ENCODE measurements at places on chromosomes 6 and 20. TPM values are rescaled to one million over a fixed set of nuclear protein-coding genes. Genes with fewer than 3 reads are reported as not detected.

DNA sequence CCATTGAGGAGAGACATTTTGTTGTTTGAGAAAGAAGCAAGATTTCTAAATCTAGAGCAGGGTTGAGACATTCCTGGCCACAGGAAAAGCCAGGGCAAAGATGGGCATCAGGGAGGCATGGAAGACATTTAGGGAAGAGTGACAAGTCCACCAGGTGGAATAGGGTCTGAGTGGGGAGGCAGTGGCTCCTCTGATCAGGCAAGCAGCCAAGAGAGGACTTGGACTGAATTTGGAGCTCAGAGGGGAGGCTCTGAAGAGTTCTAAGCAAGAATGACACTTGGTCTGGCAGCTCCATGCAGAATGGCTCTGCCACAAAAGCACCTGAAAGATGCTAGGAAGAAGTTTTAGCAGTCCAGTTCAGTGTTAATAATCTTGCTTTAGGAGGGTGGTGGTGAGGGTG, 120.8 kb downstream of the FYN start:
- H3K4me1 ChIP-seq, result peaks cover 86% of the 10 kb centered on the region
- peak overlapping the region; percentile 31 for H3K4me3 ChIP-seq
- no peaks in the 10 kb centered on the region for H3K27me3 ChIP-seq
- peaks cover 71% of the 10 kb centered on the region for H3K36me3 ChIP-seq
- H3K27ac ChIP-seq, result peak overlapping the region; percentile 95

DNA sequence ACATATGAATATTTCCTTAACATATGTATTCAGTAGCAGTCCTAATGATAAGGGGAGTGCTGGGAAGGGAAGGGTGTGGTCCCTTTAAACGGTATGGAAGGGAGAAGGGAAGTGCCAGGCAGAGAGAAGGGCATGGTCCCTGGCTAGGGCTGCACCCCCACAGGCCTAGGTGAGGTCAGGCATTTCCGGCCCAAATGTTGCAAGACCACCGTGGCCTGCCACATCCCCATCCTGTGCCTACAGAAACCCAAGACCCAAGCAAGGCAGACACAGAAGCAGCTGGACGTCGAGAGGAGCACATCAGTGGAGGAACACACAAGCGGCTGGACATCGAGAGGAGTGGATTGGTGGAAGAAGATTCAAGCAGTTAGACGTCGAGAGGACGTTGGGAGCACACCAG, 5.9 kb downstream of the RRAGD start:
- no peak for DNase-seq
- H3K27me3 ChIP-seq, result no peaks in the 10 kb centered on the region
- no peak overlapping the region for H3K4me3 ChIP-seq
- H3K27ac ChIP-seq, result no peak overlapping the region

The CGAS gene
- 37.2 TPM for total RNA-seq

DNA sequence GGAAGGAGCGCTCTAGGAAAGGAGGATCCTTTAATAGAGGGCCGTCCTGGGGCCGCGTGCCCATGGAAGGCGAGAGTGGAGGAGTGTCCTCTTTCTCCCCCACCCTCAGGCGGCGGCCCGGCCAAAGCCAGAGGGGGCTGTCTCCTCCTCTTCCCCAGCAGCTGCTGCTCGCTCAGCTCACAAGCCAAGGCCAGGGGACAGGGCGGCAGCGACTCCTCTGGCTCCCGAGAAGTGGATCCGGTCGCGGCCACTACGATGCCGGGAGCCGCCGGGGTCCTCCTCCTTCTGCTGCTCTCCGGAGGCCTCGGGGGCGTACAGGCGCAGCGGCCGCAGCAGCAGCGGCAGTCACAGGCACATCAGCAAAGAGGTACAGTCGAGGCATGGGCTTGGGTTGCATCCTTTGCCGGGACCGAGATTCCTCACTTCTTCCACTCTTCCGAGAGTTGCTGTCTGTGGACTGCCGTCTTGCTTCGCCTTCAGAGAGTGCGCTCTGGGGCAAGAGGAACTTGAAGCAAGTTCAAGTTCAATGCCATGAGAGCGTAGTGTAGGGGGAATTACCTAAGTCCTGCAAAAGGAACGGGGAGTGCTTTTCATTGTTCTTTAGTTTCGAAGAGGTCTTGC, at the start of gene LAMA2:
Gene LAMA2 (plus strand): TSS at position 148 of the 621 bp plus-strand sequence. CDS start 108 bp downstream, at position 256.
- no peak within 1 kb of the TSS for H3K4me3 ChIP-seq
- peaks cover 3% of the 10 kb centered on the region for H3K4me1 ChIP-seq
- DNase-seq, result no peak
- H3K27me3 ChIP-seq, result peaks cover 22% of the 10 kb centered on the region
- H3K36me3 ChIP-seq, result no peaks in the 10 kb centered on the region

GRCh38 chr6:35359744-35360348, 17.5 kb downstream of the PPARD start:
- H3K27me3 ChIP-seq, result no peaks in the 10 kb centered on the region
- DNase-seq, result no peak
- peaks cover 13% of the 10 kb centered on the region for H3K36me3 ChIP-seq
- H3K4me1 ChIP-seq, result peaks cover 27% of the 10 kb centered on the region
- H3K27ac ChIP-seq, result peak overlapping the region; percentile 5

GRCh38 chr20:51966296-51966971, 164.1 kb upstream of the SALL4 start:
- H3K36me3 ChIP-seq, result no peaks in the 10 kb centered on the region
- H3K27me3 ChIP-seq, result peaks cover 7% of the 10 kb centered on the region
- H3K4me1 ChIP-seq, result no peaks in the 10 kb centered on the region
- H3K4me3 ChIP-seq, result no peak overlapping the region
- peak; percentile 10 for DNase-seq

The CSTF1 gene
- total RNA-seq, result 56.6 TPM

The FKBP5 gene
- total RNA-seq, result 112 TPM

DNA sequence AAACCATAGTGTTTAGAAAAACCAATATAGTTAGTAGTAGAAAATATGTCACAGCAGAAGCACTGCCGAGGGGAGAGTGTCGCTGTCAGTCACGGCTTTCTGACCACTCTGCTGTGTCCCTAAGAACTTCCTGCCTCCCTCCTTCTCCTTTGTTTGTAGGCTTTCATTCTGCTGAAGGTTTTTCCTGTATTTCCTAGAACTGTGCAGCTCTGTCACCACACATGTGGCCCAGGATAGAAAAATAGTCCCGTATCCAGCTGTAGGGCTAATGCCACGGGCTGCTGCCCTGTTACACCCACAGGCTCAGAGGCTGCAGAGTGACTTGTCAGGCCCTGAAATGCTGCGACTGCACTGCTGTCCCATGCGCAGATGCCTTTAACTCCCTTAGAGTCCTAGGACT, 52.6 kb upstream of the SYNJ2 start:
- H3K27ac ChIP-seq, result no peak overlapping the region
- no peak overlapping the region for H3K4me3 ChIP-seq
- H3K27me3 ChIP-seq, result no peaks in the 10 kb centered on the region
- H3K36me3 ChIP-seq, result peaks cover 47% of the 10 kb centered on the region
- H3K4me1 ChIP-seq, result no peaks in the 10 kb centered on the region

DNA sequence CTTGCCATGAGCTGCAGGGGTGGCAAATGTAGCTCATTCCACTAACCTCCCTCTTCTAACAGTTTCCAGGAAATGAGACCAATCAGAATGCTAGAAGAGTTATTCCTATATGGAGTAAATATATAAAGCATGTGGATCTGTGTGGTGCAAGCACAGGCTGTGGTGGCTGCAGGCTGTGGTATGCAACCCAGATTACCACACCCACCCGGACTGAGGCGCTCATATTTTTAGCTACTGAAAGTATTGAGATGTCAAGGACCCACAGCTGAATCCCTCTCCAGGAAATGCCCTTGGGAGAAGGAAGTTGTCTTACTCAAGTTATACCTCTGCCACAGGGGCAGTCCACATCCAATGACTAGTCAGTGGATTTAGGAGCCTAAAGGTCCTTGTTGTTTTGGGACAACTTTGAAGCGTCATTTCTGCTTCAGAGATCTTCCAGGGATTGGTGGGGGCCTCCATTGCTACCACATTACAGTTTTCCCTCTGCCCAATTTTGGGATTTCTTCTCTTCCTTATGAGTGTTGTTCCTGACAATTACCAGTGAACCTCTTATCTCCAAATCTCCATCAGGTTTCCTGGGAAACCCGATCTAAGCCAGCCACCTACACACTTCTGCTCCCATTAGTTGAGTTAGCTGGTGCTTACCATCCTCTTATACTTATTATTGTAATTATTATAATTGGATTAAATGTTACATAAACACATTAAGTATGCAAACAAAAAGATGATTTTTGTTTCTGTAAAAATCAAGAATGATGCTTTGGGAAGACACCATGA, 12.1 kb upstream of the REPS1 start:
- no peaks in the 10 kb centered on the region for H3K36me3 ChIP-seq
- no peaks in the 10 kb centered on the region for H3K27me3 ChIP-seq
- no peak for DNase-seq
- no peak overlapping the region for H3K4me3 ChIP-seq

The TMC2 gene
- total RNA-seq, result not detected

- DNase-seq, result no peak
- H3K4me3 ChIP-seq, result no peak overlapping the region
- H3K4me1 ChIP-seq, result peaks cover 11% of the 10 kb centered on the region
These were observed 12.2 kb upstream of the CDKN1A start for GRCh38 chr6:36666287-36666686.
